ENCODE measurements at places on chromosomes 6 and 20.

- no peak for DNase-seq
Measured at GRCh38 chr6:166297606-166298005, 10.6 kb downstream of the PRR18 start.

- no peak for DNase-seq
Measured at GRCh38 chr6:159984268-159984786, 15.4 kb downstream of the IGF2R start.

DNA sequence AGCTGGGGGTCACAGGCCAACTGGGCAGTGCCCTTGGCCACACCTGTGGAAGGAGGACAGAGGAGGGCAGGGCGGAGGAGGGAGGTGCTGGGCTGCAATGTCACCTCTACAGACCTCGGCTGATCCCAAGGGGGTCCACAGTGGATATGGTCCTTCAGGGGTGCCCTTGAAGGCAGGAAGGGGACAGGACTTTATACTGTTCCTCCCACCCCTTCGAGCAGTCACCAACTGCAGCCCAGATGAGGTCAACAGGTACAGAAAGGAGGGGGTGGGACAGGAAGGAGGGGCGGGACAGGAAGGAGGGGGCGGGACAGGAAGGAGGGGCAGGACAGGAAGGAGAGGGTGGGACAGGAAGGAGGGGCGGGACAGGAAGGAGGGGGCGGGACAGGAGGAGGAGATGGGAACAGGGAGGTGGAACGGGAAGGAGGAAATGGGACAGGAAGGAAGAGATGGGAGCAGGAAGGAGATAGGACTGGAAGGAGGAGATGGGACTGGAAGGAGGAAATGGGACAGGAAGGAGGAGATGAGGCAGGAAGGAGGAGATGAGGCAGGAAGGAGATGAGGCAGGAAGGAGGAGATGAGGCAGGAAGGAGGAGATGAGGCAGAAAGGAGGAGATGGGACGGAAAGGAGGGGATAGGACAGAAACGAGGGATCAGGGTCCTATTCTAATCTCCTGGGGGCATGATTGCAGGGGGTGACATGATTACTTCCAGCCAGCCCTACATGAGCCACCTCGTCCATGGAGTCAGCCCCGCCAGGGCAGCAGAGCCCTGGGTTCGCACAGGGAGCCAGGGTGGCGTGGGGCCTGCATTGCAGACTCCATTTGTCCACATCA is 19.4 kb upstream of the MRGBP start:
- peak; percentile 13 for DNase-seq

GRCh38 chr6:152696522-152696921 is 1.2 kb upstream of the MYCT1 start:
- peak; percentile 93 for DNase-seq

DNA sequence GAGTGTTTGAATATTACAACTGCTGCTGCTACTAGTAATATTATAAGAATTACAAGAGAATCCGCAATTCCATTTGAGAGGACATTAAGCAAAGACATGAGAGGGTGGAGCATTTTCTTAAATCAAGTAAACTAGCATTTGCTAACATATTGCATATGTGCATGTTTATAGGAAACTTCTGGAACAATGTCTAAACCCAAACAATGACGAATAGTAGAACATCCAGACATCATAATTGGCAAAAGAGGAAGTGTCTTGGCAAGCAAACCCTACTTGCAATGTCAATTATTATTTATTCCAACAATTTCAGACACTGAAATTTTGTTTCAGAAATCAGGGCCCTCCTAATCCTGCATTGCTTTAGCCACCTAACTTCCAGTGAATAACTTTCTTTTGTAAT is 1155.3 kb upstream of the GJE1 start:
- DNase-seq = no peak

DNA sequence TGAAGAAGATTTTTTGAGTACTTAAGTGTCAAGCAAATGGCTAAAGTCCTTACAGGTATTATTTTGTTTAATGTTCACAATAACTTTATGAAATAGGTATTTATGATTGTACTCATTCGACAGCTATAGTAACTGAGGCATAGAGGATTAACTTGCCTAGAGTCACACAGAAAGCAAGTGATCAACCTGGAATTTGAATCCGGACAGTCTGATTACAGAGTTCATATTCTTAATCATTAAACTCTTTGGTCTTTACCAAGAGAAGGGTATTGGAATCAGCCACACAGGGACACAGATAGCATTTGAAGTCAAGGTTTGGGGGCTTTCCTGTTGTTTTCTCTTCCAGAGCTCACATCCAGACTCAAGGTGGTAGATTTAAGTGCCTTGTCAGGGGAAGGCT is 69.7 kb downstream of the ISM1 start:
- no peak for DNase-seq

DNA sequence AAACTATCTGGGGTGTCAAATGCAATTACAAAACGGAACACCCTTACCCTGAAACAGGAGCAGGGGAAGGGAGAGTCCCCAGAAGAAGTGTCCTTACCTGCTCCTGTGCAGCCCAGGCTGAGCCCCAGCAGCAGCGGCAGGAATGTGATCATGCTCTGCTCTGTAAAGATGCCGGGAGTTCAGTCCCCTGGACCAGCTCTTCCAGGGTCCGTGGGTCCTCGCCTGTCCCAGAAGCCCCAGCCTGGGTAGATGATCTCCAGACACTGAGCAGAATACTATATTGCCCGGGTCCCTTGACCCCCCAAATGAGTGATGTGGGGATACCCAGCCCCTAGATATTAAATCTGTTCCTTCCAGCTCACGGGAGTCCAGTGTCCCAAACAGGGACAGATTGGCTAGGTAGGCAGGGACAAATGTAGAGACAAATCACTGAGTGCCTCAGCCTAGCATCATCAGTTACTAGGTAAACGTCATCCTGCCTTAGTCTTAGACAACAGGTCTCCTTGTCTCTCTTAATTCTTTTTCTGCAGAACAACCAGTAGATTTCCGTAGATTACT is at the start of gene HLA-DMB:
TSS of gene HLA-DMB (minus strand) at position 373 of the 558 bp plus-strand sequence. CDS start at position 152, 221 bp downstream.
- peak; percentile 58 for DNase-seq

DNA sequence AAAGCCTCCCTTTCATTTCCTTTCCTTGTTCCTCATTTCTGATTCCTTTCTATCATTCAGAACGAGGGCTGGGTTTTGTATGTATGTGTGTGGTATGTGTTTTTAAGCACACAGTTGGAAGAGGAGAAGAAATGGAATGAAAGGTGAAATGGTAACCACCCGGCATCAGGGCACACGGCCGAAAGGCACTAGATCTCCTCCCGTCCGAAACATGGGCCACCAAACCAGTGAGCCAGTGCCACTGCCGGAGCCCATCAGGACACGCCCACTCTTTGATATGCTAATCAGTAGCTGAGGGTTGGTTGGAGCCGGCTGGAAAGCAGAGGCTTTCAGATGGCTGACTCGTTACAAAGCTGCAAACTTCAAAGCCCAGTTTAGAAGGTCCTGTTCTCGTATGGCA is 228.6 kb upstream of the JARID2 start:
- DNase-seq = no peak

DNA sequence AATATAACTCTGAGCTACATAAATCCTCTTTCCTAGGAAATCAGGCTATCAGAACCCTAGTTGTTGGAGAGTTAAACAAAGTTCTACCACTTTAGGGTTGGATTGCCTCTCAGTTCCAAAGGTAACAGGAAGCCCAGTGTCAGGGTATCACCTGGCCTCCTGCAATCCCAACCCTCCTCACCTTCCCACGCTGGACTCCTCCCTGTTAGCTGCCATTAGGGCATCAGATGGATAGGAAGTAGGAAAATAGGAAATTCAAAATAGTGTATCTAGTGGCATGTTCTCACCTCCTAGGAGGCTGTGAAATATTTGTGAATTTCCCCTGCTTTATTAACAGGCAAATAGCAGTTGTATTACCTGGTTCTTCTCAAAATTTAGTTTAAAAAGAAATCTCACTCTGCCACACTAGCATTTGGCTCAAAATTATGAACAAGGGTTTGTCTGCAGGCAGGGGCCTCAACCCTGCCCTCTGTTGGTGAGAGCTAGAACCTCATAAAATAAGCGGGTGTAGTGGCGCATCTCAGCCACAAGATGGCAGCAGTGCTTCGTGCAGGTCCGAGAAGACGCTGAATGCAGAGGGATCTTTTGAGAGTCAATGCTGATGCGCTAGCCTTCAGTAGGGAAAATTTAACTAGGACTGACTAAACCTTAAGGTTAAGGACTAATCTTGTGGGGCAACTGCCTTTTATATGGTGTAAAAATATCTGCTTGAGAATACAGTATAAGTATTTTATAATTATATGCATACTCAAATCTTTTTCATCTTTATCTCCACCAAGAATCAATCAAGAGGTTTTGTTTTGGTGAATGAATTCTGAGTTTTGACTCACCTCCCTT is 209.8 kb upstream of the KCNQ5 start:
- DNase-seq = peak; percentile 73

DNA sequence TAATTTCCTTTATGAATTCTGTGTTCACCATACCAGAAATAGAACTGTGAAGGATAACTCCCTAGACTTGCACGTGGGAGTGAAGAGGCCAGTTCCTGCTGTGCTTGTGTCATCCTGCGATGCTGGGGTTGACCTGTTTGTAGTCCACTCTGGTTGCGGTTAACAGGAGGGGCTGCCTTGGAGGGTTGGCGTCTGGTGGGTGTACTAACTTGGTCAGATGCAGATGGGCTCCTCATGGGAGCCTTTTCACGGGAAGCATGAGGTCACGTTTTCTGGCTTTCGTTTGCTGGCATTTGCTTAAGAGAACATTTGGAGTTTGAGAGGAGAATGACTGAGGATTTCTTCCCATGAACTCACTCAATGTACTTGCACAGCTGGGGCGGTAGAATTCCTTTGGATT is 41.2 kb downstream of the IGF2R start:
- DNase-seq = peak; percentile 69

GRCh38 chr6:101392586-101393230 is 800 bp upstream of the GRIK2 start:
- no peak for DNase-seq

DNA sequence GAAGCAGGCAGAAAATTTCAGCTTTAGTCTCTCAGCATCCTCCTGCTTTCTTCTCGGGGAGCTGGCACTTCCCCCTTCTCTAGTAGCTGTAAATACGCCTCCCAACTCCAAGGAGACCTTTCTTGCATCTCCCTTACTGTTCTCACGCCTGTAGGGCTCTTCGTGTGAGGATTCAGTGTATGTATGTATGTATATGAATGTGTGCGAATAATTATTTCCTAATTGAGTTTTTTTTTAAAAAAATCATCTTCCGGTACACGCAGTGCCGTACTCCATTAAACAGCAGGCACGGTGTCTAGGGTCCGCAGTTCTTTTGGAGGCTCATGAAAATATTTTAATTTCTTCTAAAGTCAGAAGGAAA is 85.4 kb downstream of the HFE start:
- peak; percentile 57 for DNase-seq

DNA sequence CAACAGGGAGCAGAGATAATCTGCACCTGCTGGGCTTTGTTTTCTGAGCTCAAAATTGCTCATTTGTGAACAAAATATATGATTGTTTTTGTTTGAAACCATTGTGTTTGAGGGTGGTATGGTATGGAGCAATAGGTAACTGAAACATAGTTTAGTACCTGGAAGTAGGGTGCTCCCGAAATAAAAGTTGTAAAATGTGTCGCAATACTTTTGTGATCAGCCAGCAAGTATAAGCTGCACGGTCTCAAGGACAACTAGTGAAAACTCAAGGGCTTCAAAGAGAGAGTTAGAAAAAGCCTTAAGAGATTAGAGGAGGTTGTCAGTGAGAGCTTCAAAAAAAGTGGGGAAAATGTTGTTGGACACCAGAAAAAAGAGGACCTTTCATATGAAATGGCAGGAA is 579.8 kb upstream of the POU3F2 start:
- DNase-seq = no peak

GRCh38 chr20:51525241-51526105 is 17.0 kb downstream of the NFATC2 start:
- DNase-seq = no peak

DNA sequence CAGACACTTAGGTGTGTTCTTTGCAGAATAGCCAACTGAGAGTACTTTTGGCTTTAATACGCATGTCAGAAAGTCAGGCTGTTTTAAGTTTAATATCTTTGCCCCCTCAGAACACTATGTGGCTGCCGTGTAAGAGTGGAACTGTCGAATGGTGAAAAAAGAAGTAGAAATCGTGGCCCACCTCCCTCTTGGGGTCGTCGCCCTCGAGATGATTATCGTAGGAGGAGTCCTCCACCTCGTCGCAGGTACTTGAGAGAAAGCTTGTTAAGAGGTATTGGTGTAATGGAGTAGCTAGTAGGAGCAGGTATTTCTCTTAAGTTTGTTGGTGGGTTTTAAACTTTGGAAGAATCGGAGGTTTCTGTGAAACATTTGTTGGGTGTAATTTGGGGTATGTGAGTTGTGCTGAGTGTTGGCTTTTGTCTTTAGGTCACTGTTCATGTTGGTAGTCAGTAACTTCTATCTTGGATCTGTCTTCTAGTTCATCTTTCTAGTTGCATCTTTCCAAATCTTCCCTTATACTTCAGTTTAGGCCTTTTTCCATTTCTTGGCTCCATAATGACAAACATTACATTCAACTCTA is 4.7 kb downstream of the SRSF3 start:
- no peak for DNase-seq

DNA sequence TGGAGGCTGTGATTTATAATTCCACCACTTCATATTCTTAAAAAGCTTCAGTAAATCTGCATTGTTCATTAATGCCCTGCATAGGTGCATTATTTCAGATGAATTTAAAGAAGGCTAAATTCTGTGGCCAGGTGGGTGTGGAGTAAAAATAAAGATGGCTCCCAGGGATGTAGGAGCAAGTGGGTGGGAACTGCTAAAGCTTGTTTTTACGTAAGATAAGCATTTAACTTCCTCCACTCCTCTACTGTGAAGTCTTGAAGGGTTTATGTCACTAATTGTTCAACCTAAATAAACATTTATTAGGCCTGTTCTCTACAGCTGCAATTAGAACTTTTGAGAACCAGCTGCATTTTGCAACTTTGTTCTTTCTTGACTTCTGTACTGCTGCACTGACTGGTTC is 6.8 kb upstream of the SLC35B3 start:
- no peak for DNase-seq

DNA sequence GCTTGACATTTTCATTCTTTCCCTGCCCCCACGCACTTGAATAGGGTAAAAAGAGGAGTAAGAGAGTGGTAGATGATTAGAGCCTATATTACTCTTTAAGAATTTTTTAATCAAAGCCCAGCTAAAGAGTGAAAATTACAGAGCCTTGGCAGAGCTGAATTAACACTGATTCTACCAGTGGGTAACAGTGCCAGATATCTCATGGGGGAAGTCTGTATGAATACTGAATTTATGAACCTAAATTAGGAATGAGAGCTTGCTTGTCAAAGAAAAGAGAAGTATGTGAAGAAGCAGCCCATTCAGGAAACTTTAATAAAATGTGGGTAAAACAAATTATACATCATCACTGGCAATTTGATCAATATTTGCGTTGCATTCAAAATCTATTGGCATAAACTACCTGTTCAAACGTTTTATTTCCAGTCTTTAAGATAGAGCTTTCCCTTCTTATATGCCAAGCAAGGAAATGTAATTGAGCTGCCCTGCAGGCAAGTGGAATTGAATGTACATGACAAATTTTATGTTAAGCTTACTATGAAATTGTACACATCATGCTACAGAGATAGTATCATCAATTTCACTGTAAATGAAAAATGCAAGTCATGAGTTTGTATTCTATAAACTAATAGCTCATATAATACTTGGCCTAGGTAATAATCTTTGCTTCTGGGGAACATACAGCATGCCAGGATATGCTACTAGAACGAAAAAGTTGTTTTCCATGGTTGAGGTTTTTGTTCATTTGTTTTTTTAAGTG is 14.5 kb downstream of the SOBP start:
- no peak for DNase-seq
